Keratinocyte (primary cell): ENCODE measurements at places on chromosomes 5 and 9. TPM values are rescaled to one million over a fixed set of nuclear protein-coding genes. Genes with fewer than 3 reads are reported as not detected.

The CDC20B gene
- 0.03 TPM in 1 of 3 replicates, not detected in the others for polyA plus RNA-seq

The ADAMTS19 gene
- polyA plus RNA-seq = 0.08 to 0.15 TPM (median 0.09 TPM) in 3 replicates

The RASGEF1C gene
- polyA plus RNA-seq = not detected in 3 replicates

The TCOF1 gene
- 7.9 to 23.3 TPM (median 13.6 TPM) in 3 replicates for polyA plus RNA-seq

The ACSL6 gene
- polyA plus RNA-seq = 0.18 to 0.22 TPM (median 0.18 TPM) in 3 replicates

The C9orf153 gene
- polyA plus RNA-seq = 0.05 to 0.09 TPM in 2 of 3 replicates, not detected in the other

The LOX gene
- 0.13 to 0.93 TPM (median 0.33 TPM) in 3 replicates for polyA plus RNA-seq

The ENTREP1 gene
- polyA plus RNA-seq = 0.49 to 0.52 TPM (median 0.52 TPM) in 3 replicates

The AK8 gene
- 0.24 to 0.41 TPM (median 0.32 TPM) in 3 replicates for polyA plus RNA-seq

The CER1 gene
- polyA plus RNA-seq = not detected in 3 replicates

The IL4 gene
- not detected in 3 replicates for polyA plus RNA-seq

The FAM221B gene
- polyA plus RNA-seq = not detected in 3 replicates

The ZFP62 gene
- polyA plus RNA-seq = 8.4 to 21.5 TPM (median 13.9 TPM) in 3 replicates

The CCDC152 gene
- polyA plus RNA-seq = 0.24 to 0.71 TPM (median 0.33 TPM) in 3 replicates

The BSPRY gene
- 0.41 to 0.54 TPM (median 0.54 TPM) in 3 replicates for polyA plus RNA-seq

The CCNI2 gene
- 0.05 to 0.14 TPM in 2 of 3 replicates, not detected in the other for polyA plus RNA-seq

The LCN10 gene
- not detected in 3 replicates for polyA plus RNA-seq
